BJ (cell line): ENCODE measurements at places on chromosomes 12 and 14.

GRCh38 chr12:85299053-85299452, 19.0 kb downstream of the ALX1 start:
- no peak for DNase-seq

- DNase-seq: no peak
Observed at GRCh38 chr12:58079806-58080205, 138.4 kb downstream of the ATP23 start.

DNA sequence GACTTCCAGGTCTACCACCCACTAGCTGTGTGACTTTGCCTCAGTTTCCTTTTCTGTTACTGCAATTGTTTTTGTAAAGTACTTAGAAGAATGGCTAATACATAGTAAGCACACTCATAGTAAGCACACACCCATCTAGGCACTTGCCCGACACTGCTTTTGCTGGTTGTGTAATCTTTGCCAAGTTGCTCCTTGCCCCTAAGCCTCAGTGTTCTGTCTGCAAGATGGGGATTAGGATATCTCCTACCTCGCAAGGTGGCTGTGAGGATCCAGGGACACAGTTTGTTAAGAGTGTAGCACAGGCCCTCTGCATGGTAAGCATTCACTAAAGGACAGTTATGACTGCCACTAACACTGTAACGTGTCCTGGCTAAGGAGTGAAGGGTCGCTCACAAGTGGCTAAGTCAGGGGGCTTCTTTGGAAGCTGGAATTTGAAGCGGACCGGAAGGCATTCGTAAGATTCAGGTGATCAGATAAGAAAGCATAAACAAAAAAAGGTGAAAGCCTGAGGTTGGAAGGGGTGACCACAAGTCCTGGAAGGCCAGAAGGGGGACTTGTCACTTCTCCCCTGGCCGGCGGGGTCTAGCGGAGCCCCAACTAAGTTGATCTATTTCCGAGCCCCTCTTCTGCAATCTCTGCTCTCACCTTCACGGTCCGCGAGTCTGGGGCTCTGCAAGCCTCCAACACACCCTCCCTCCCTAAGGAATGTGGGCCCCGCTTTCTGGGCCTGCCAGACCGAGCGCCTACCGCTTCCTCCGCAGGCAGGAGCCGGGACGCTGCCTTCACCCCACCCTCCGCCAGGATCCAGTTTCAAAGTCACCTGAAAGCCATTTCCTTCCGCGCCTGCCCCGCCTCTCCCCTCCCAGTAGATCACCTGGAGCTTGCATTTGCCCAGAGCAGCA, 1.5 kb upstream of the PLEKHG3 start:
- DNase-seq: no peak

GRCh38 chr12:124663771-124664366, 96.5 kb upstream of the NCOR2 start:
- DNase-seq: no peak

DNA sequence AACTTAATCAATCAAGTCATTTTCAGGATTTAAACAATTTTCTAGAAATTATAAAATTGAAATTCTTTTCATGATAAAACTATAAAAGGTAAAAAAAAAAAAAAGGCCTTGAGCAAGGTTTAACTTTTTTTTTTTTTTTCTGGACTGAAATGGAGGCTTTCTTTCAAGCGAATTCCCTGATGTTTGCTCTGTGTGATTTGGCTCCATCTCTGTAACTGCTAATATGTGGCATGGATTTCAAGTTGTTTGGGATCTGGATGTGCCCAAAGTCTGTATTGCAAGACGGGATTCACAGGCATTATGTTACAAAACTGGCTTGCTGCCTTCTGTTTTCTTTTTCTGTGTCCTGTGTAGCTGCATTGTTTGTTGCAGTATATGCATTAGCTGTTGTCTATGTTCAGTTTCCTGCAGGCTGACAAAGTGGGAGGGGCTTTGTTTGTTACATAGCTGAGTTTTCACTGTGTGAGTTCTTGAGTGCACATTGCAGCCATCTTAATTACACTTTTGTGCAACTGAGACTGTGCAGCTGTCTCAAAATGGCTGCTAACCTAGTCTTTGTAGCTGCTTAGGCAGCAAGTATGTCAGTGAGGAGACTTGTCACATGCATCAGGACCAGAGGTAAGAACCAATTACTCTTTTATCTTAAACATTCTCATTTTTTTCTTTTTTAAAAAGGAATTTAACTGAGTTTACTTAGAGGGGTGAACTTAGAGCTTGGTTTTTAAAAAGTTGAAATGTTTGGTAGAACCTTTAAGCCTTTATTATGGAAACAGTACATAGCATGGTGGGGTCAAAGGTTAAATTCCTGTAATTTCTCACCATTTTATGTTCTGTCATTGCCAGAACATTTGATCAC, 19.5 kb downstream of the ATF7IP start:
- DNase-seq: peak; percentile 57

DNA sequence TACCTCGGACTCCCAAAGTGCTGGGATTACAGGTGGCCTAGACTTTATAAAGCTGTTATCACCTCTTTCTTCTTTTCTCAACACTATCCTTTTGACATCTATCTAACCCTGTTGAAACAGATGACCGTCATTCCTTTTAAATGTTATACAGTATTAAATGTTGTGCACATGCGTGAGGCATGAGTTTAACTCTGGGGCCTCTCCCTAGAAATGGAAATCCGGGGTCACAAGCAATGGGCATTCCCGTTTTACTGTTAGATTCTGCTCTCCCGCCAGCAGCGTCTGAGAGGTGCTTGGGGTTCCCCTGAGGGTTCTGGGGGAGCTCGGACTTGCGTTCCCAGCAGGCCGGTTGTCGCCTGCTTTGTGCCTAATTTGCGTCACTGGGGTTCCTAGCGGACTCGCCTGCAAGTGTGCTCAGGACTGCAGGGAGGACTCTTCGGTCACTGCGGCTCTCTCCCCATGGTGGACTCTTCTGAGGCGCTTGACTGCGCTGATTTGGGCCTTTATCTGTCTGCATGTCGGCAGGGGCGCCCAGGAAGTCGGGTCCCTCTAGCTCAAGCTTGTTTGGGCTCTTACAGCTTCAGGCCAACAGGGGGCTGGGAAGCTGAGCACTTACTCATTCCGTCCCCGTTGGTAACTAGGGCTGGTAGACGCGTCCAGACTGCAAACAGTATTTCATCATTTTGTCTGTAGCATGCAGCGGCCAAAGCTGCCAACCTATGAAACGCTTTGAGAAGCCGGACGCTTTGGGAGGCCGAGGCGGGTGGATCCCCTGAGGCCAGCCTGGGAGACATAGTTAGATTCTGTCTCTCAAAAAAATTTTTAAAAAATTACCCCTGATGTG, 1.2 kb upstream of the RAN start:
- DNase-seq: peak; percentile 66

DNA sequence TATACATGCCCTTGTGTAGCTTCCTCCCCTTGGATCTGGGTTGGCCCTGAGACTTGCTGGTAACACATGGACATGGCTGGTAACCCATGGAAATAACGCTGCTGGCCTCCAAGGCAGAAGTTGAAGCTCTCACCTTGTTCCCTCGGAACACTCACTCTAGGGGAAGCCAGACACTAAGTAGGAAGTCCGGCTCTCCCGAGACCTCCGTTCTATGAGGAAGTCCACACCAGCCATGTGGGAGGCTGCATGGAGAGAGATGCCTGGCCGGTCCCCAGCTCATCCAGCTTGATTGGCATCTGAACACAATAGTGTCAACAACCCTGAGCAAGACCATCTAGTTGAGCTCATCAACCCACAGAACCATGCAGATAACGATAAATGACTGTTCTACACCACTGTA, 39.7 kb upstream of the VRK1 start:
- no peak for DNase-seq

DNA sequence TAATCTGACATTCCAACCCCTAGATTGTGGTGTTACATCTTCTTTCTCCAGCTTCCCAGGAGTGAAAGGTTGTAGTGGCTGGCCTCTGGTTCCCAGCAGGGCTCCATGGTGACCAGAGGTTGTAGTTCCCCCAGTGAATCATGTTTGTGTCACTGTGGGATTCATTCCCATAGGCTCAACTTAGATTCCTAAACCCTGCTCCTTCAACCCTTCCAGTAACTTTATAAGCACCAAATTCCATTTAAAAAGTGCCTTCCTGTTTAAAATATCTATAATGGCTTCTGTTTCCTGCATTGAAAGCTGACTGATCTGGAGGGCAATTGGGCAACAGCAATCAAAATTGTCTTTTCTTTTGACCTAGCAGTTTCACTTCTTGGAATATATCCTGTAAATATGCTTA, 40.5 kb upstream of the TBC1D15 start:
- no peak for DNase-seq

DNA sequence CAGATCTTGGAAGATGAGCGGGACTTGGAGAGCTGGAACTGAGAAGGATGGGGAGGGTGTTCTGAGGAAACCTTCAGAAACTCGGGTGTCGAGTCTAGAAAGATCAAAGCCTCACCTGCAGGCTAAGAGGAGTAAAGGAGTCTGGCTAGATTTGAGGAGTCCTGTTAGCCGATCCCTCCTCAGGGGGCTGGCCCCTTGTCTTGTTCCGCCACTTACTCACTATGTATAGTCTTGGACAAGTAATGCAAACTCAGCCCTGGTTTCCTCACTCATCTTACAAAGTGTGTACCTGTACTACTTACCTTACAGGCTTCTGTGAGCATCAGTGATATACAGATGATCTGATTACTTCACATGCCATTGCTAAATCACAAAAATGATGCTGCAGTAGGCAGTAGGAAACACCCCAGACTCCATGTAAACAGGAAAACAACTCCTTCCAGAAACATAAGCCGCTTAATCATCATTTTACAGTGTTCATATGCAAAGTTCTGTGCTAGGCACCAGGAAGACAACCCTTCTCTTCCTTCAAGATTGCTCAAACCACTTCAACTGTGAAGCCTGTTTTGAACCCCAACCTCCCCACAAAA, 2.0 kb upstream of the SPTLC2 start:
- no peak for DNase-seq

GRCh38 chr12:124827588-124828184, 36.0 kb downstream of the SCARB1 start:
- no peak for DNase-seq

- no peak for DNase-seq
Observed at GRCh38 chr12:6724409-6724797, 557 bp downstream of the COPS7A start.

GRCh38 chr14:97061198-97061597, 264.0 kb downstream of the VRK1 start:
- no peak for DNase-seq

- DNase-seq: no peak
Observed at GRCh38 chr14:72064501-72064900, 132.3 kb downstream of the RGS6 start.

DNA sequence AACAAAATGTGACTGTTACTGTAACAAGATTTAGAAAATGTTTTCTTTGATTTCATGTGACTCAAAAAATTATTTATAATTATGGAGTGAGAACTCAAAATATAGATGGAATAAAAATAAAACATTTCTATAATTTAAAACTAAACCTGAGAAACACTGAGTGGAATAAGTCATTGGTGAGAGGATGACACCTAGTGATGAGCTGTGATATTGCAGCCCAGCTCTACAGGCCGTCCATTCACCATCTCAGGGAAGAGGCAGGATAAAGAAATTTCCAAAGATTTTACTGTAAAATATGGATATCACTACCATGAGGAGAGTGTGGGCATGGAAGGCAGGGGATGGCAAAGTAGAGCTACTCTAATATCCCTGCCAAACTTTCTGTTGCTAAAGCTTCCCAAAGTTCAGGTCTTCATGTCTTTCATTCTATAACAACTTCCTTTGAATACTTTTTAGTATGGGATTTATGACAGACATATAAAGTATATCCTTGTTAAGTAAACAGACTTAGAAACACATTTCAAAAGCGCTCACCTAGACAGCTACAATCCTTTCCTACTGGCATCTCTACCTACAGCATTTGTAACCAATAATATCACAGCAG, 308.0 kb downstream of the ITPR2 start:
- no peak for DNase-seq

DNA sequence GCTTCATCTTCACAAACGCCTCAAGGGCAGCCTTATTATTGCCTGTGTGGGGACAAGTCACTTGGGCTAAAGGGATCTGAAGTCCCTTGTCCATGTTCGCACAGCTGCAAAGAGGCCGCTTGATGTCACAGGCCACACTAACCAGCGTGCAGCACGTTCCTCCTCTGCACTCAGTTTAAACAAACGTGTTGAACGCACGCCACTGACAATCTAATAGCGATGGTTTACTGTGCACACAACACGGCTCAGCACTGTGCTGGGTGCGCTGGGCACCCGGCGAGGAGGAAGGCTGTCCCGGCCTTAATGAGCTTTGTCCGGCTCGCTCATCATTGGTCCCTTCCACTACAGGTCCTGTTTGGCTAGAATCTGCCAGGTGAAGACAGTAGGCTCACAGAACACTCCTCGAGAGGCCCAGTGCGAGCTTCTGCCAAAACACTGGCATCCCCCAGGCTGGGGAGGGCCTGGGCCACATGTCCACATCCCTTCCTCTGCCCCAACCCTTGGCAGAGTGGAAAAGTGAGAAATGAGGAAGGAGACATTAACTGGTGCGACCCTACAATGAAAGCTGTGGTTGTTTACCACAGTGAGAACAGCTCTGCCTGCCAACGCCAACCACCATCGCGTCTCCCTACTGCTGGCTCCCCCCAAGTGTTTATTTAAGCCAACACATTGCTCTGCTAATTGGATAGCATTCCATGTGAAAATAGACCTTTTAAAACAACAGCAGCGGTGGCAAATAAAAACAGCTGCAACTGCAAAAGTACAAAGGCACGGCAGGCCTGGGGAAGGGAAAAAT, 113.2 kb downstream of the RBM19 start:
- no peak for DNase-seq

DNA sequence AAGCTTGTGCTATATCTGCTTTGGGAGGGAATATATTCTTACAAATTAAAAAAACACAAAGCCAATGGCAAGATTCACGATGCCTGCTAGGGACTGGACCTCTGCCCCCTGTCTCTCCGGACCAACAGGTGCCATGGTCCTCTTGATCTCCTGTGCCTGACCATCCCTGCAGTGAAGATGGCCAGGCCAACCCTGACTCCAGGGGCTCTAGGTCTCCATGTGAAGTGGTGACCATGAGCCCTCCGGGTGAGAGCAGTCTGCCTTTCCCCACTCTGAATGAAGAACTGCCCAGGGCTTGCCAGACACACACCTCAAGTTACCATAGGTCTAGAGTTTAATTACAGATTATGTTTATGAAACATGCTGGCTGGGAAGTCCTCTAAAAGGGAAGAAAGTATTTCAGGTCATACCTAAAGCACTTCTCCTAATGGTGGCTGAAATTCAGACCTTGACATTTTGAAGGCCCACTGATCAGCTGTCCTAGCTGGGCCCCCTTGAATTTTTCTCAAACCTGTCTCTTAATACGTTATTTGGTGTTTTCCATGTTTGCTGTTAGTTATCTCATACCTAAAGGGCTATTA, 1.4 kb downstream of the ARHGDIB start:
- no peak for DNase-seq
